T follicular helper cell (primary cell): ENCODE measurements at places on chromosomes 16 and 17.

- no peak for DNase-seq
Measured at GRCh38 chr16:79380995-79381602, 219.4 kb downstream of the MAF start.

DNA sequence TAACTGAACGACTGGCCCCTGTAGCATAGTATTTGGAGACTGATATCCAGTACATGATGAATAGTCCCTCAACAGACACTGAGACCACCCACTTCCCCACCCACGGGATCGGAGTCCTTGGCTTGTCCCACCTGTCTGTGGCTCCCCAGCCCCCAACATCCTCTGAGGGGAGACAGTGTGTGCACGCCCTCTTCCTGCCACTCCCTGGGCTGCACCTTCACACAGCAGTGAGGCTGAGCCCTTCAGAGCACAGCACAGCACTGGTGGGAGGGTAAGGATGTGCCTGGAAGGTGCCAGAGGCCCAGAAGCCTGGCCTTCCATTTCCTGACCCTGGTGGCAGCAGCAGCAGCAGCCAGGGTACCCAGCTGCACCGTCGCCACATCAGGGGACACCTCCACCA, 11.0 kb downstream of the DNASE1 start:
- DNase-seq, result peak; percentile 10

DNA sequence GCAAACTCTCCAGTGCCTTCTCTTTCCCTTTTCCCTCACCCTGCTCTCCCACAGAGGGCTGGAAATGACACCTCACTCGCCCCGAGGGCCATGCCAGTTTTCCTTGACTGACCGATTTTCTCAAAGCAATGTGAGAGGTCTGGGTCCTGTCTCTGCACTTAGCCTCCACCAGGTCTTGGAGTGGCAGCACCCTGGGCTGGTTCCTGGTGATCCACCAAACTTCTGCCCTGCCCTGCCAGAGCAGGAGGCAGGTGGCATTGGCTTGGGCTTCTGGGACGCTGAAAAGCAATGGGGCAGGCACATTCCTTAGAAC, 97.5 kb downstream of the RAB11FIP4 start:
- no peak for DNase-seq

DNA sequence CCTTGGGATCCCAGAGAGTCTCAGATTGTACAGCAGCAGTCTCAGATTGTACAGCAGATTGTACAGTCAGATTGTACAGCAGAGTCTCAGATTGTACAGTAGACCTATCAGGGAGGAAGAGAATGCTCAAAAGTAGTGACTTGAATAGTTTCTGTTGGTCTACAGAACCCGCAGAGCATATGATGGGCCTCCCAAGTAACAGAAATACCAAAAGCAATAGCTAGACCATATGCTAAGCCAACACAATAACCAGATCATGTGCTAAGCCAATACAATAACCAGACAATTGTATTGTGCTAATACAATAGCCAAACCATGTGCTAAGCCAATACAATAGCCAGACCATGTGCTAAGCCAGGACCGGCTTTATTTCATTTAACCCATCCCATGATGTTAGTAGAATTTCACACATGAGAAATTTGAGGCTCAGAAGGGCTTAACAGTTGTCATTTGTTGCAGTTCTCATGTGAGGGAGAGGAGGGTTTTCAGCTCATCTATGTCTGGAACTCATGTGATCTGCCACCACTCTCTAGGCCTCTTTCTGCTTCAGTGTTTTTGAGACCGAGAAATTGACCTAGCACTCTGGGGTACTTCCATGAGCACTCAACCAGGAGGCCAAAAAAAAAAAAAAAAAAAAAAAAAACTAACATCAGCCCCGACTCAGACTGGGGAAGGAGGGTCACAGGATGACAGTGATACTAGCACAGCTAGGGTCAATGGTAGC, 144.0 kb downstream of the SOX9 start:
- no peak for DNase-seq

- DNase-seq, result no peak
Measured at GRCh38 chr16:31365131-31365865, 10.3 kb downstream of the ITGAX start.

DNA sequence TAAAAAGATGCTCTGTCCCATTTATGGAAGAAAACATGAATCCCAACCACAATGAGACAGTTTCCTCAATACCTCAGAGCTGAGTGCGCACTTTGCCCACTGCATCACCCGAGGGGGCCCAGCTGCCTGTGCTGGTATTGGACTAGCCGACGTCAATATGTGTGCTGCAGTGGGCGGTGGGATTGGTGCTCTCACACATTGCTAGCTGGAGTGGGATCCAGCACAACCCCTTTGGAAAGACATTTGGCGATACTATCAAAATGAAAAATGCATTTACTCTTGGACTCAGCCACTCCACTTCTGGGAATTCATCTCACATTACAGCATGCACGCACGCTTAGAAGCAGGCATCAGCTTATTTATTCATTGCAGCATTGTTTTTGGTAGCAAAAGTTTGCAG, 289.2 kb upstream of the FOXF1 start:
- DNase-seq, result no peak

DNA sequence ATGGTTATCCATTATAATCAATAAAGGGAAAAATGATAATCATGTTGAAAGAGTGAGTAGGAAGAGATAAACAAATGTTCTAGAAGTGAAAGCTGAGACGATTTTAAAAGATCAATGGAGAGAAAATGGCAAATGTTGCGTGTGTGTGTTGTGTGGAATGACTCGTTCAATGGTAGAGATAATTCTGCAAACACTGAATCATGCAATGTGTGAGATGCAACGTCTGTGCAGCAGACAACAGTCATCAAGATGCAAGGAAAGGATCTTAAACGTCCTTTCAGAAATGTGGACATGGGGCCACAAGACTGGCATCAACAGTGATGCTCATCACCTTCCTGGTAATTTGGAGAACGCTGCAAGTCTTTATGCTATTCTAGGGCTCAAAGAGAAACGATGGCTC, 124.4 kb downstream of the CDYL2 start:
- DNase-seq, result no peak

GRCh38 chr16:22386976-22387375, 12.6 kb upstream of the CDR2 start:
- no peak for DNase-seq

DNA sequence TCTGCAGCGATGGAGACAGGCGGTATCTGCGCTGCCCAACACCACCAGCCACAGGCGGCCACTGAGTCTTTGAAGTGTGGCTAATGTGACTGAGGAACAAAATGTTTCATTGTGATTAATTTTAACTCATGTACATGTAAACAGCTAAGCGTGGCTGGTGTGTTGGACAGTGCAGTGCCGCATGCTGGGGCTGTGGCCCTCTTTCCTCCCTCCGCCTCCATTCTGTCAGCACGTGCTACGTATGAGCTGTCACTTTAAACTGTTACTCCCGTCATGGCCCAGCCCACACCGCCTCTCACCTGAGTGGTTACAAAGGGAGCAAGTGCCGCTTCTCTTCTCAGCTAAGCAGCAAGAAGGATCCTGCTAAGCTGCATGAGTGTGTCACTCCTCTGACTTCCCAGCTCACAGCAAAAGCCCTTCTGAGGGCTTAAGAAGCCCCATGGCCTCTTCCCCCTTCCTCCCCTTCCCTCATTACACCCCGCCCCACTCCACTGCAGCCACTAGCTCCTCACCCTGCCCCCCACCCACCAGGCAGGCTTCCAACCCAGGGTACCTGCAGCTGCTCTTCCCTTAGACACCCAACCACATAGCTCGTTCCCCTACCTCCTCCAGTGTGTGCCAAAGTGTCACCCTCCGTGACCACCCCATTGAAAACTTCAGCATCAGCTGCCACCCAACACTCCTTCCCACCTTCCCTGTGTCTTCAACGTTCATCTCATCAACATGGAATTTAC, 15.0 kb downstream of the HASPIN start:
- peak; percentile 40 for DNase-seq

GRCh38 chr16:4623593-4623992, 1.0 kb upstream of the MGRN1 start:
- no peak for DNase-seq

DNA sequence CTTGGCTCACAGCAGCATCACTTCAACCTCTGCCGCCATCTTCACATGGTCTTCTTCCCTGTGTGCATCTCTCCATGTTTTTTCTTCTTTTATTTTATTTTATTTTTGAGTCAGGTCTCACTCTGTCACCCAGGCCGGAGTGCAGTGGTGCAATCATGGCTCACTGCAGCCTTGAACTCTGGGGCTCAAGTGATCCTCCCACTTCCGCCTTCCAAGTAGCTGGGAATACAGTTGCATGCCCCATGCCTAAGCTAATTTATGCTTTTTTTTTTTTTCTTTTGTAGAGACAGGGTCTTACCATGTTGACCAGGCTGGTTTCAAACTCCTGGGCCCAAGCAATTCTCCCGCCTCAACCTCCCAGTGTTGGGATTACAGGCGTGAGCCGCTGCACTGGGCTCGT, 1.9 kb downstream of the NUDT7 start:
- DNase-seq, result no peak

DNA sequence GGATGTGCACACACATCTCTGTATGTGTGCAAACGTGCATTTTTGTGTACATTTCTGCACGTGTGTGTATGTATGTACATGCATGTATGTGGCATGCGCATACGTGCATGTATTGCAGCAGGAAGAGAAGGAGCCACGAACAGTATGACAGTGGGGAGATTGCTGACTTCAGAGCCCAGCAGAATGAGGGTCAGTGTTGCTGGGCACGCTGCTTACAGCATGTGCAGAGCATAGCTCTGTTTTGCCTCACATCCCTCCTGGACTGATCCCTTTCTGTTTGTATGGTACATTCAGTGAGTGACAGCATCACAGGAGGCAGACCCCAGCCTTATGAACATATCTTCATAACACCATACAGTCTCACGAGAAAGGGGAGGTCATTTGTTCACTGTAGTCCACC, 934.0 kb upstream of the EEF2KMT start:
- DNase-seq, result no peak

DNA sequence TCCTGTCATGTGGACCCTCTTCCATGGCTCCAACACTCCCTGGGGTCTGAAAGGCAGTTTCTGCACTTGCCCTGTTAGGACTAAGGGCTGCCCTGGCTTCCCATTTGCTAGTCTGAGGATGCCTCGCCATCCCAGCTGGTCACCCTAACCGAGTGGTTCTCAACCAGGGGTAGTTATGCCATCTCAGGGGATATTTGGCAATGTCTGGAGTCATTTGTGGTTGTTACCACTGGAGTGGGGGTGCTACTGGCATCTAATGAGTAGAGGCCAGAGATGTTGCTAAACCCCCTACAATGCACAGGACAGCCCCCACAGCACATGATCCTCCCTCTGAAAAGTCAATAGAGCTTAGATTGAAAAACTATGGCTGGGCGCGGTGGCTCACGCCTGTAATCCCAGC, 26.9 kb upstream of the CDH1 start:
- DNase-seq, result no peak

GRCh38 chr17:48330421-48330820, 99.6 kb downstream of the SKAP1 start:
- no peak for DNase-seq

DNA sequence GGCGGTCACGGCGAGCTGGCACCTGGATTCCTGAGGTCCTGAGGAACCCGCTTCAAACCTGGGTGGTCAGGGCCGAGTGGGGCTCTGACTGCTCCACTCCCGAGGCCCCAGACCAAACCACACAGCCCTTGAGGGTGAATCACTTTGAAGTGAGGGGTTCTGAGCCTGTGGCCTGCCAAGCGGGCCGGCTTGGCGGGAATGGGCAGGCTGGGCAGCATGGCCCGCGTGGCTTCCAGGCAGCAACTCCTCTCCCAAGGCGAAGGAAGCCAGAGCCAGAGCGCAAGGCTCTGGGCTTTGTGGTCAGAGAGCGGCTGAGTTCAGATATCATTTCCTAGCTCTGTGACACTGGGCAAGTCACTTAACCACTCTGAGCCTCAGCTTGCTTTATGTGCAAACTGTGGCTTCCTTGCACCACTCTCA, 42.7 kb downstream of the CMIP start:
- DNase-seq, result no peak

DNA sequence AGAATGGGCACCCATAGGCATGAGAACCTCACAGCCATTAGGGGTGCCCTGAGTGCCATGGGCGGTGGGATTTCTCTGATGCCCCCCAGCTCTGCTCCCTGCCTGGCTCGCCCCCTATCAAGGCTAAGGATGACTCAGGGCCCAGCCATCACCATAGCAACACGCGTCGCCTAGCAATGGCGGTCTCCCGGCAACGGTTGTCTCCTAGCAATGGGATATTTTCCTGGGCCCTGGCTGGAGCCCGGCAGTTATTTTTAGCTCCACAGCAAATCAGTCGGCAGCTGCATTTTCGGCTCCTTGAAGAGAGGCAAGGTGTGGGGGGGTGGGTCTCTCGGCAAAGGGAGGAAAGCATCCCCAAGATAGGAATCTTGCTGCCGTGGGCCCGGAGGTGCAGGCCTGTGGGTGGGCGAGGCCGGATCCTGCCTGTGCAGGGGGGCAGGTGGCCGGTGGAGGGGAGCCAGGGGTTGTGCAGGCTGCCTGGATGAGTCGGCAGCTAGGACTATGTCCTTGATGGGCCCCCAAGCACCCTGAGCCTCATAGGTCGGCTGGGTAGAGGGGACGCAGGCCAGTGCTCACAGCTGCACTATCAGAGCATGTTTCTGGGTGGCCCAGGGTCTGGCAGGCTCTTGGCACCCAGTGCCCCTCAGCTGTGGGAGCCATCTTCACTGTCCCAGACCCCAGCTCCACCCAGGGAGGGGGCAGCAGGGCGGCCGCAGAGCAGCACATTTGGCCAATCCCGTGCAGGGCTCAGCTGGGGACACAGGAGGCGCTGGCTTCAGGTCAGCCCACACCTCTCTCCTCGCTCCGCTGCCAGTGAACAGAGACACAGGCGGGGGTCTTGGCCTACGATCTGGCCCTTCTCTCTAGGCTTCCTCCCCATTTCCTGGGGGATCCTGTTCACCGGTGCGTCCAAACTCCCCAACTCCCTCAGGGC, 4.2 kb upstream of the FBXL16 start:
- DNase-seq, result no peak

GRCh38 chr16:61797296-61797795, 238.9 kb downstream of the CDH8 start:
- DNase-seq, result no peak

DNA sequence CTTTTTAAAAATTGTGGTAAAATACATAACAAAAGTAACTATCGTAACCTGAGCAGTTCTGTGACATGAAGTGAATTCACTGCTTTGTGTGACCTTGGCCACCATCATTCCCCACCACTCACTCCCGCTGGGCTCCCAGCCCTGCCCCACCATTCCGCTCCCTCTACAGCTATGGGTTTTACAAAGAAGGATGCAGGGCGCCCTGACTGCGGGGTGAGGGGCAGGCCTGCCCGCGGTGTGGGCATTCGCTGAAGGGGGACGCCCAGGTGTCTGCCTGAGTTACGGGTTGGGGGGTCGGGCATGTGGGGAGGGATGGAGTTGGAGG, at the start of gene CEMP1:
CEMP1 (minus strand) TSS at position 38 of the 325 bp plus-strand sequence. CDS start 335 bp downstream, outside the sequence.
- DNase-seq, result no peak
